IPS DF 6.9 (cell line): ENCODE measurements at places on chromosomes 2 and 18.

GRCh38 chr2:120764991-120765677, 29.5 kb downstream of the GLI2 start:
- no peak overlapping the region for H3K27ac ChIP-seq
- no peak for DNase-seq
- H3K27me3 ChIP-seq, result no peaks in the 10 kb centered on the region
- no peak overlapping the region for H3K4me3 ChIP-seq

DNA sequence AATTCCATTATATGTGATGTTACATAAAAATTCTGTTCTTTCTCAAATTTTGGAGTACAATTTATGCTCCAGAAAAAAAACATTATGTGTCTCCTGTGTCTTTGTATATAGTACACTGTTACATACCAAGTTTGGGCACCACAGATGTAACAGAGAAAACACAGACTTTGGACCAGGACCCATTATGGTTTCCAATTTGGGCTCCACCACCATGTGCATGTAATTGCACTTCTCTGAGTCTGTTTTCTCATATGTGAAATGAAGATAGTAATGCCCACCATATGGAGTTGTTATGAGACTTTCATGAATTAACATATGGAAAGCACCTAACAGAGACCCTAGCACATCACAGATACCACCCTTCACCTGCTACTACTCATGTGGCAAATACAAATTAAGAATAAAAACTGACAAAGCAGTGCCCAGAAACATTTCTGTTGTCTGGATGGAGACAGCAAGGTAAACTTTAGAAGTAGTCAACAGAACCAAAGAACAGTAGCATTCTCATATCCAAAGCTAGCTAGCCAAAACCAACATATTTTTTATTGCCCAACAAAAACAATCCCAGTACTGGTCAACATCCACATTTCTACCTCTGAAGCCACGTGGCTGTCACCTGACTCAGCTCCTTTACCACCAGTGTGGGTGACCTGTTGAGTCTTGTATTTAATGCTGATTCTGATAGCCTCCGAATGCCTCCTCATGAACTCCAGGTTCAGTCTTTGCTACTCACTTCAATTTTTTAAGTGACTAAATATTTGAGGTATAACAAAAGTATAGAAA, 42.9 kb downstream of the ANTXR1 start:
- no peak for DNase-seq
- H3K4me1 ChIP-seq, result no peaks in the 10 kb centered on the region
- no peaks in the 10 kb centered on the region for H3K27me3 ChIP-seq
- no peaks in the 10 kb centered on the region for H3K36me3 ChIP-seq
- H3K27ac ChIP-seq, result no peak overlapping the region

DNA sequence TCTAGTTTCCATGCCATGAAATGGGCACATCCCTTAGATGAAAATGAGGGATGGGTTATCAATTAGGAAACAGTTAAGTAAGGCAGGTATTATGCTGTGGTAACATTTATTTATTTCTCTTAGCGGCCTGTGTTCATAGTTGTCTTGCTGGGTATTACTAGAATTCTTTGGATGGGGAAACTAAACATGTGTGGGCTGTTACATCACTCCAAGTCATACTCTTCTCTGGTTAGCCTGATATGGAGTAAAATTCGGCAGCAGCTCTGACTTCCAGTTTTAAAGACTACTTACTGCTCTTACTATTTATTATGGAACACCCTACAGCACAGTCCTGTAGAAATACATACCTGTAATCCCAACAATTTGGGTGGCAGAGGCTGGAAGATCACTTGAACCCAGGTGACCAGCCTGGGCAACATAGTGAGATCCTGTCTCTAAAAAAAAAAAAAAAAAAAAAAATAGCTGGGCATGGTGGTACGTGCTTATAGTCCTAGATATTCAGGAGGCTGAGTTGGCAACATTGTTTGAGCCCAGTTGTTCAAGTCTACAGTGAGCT, 33.1 kb upstream of the RASGRP3 start:
- H3K36me3 ChIP-seq, result no peaks in the 10 kb centered on the region
- H3K27ac ChIP-seq, result no peak overlapping the region
- no peak for DNase-seq

DNA sequence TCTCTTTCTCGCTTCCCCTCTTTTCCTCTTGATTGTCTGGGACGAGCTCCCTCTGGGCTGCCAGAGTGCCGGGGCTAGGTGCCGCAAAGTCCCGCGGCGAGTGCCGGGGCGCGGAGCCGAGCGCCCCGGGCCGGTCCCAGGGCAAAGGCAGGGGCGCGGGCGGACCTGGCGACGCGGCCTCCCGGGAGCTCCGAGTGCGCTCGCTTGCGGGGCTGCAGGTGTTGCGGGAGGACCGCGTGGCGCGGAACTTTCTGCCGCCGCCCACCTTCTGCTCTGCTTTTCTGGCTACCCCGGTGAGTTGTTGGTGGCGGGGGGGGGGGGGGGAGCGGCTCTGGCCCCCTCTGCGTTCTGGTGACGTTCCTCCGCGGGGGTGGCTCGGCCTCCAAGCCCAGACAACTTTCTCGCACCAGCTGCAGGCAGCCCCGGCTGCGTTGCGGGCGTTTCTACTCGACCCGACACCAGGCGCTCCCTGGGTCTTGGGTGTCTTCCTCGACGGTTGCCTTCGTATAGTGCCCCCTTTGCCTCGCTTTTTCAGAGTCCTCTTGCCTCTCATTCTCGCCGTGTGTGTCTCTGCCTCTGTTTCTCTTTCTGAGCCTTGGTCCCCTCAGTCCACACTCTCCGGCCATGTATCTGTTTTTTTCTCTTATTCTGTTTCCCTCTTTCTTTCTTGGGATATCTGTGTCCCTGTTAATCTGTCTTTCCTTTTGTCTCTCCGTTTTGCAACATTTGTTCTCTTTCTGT, 759 bp downstream of the GALNT13 start:
- H3K4me3 ChIP-seq, result peak overlapping the region; percentile 60; the same call in 1 of the 2 replicates
- no peak for DNase-seq
- peaks cover 13% of the 10 kb centered on the region for H3K27me3 ChIP-seq
- no peak overlapping the region for H3K27ac ChIP-seq
- H3K36me3 ChIP-seq, result no peaks in the 10 kb centered on the region

- DNase-seq, result no peak
- no peaks in the 10 kb centered on the region for H3K36me3 ChIP-seq
- no peaks in the 10 kb centered on the region for H3K27me3 ChIP-seq
- no peak overlapping the region for H3K27ac ChIP-seq
- no peak overlapping the region for H3K4me3 ChIP-seq
These were observed 463.0 kb downstream of the FBXO15 start for GRCh38 chr18:73684647-73685046.

GRCh38 chr2:2938481-2938880, 439.1 kb downstream of the EIPR1 start:
- no peaks in the 10 kb centered on the region for H3K4me1 ChIP-seq
- DNase-seq, result no peak

DNA sequence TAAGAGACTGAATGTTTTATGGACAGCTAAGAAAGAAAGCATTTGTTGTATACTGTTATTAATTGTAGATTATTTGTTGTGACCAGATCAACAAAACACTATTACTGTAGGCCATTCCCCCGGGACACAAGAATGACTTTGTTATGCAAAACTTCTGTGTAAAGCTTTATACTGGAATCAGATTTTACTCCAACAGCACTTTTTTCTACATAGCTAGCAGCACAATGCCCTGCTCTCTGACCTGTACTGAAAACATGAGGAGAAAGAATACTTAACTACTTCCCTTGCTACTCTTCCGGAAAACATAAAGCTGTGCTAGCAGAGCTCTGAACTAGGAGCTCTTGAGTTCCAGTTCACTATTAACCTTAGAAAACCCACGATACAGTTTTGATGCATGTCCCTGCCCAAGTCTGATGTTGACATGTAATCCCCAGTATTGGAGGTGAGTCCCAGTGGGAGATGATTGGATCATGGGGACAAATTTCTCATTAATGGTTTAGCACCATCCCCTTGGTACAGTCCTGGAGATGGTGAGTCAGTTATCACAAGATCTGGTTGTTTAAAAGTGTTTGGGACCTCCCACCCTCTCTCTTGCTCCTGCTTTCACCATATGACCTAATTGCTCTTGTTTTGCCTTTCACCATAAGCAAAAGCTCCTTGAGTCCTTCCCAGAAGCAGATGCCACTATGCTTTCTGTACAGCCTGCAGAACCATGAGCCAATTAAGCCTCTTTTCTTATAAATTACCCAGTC, 601.1 kb upstream of the PIK3C3 start:
- no peak for DNase-seq
- H3K36me3 ChIP-seq, result no peaks in the 10 kb centered on the region
- H3K4me1 ChIP-seq, result no peaks in the 10 kb centered on the region
- no peaks in the 10 kb centered on the region for H3K27me3 ChIP-seq
- H3K27ac ChIP-seq, result no peak overlapping the region
- no peak overlapping the region for H3K4me3 ChIP-seq

DNA sequence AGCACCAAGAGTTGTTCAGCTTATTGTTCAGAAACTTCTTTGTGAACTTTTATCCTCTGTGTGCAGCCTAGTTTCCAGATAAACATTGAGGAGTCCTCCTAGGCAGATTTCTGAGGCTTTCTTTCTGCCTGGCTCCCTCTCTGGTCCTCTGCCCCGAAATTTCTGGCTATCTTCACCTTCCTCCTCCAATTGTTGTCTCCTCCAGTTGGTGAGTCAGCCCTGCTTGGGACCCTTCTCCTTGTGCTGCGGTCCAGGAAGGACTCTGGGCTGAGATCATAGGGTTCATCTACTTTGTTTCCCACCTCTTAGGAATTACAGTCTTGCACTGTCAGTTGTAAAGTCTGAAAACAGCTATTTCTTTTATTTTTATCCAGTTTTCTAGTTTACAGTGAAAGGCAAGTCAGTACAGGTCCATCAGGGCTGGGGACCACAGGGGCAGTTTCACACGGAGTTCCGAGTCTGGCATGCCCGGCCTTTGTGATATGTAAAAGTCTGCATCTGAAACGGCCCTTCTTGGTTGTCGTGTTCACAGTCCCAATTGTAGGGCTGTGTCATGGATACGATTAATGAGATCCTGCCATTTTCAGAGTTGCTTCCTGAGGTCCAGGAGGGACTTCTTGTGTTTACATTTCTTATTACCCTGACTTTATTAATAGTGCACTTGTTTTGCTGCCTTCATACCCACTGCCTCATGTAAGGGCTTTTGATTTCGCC, 100.8 kb downstream of the SMC6 start:
- H3K4me1 ChIP-seq, result no peaks in the 10 kb centered on the region
- H3K4me3 ChIP-seq, result no peak overlapping the region
- DNase-seq, result no peak

GRCh38 chr2:8027387-8027786, 654.5 kb upstream of the ID2 start:
- H3K27me3 ChIP-seq, result no peaks in the 10 kb centered on the region
- H3K4me1 ChIP-seq, result no peaks in the 10 kb centered on the region
- no peaks in the 10 kb centered on the region for H3K36me3 ChIP-seq
- DNase-seq, result no peak

- no peak overlapping the region for H3K27ac ChIP-seq
- H3K27me3 ChIP-seq, result no peaks in the 10 kb centered on the region
- DNase-seq, result no peak
- no peaks in the 10 kb centered on the region for H3K36me3 ChIP-seq
- H3K4me1 ChIP-seq, result peaks cover 2% of the 10 kb centered on the region; the same call in 1 of the 2 replicates
These were observed 131.5 kb downstream of the ZNF516 start for GRCh38 chr18:76363436-76364120.

DNA sequence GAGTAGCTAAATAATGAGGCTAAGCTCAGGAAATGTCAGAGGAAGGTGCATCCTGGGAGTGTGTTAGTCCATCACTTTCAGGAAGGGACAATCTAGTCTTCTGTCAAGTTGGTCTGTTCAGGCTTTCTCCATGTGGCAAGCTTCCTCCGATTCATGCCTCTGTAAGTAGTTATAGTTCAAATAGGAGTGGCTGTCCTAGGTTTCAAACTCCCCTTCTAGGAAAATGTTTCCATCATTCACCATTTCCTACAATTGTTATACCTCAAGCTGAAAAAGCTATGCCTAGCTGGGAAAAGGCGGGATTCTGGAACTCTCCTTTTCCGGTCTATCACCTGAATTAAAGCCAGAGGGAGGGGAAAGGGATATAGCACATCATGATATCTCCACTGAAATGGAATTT, 287.7 kb upstream of the ZSWIM2 start:
- no peak for DNase-seq
- H3K36me3 ChIP-seq, result no peaks in the 10 kb centered on the region

DNA sequence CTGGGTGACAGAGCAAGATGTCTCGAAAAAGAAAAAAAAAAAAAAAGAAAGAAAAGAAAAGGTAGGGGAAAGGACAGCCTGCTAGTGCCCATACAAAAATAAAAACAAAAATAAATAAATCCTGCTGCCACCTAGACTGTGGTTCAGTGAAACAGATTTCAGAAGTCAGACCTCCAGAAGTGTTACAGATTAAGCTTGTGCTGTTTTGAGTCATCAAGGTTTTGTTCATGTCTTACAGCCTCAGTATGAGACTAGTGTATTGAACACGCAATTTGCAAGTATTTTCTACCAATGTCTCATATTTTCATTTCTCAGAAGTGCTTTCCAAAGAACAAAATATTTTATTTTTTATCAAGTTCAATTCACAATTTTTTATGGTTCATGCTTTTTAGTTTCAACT, 720.4 kb upstream of the GYPC start:
- H3K4me1 ChIP-seq, result no peaks in the 10 kb centered on the region
- H3K36me3 ChIP-seq, result no peaks in the 10 kb centered on the region
- H3K27me3 ChIP-seq, result no peaks in the 10 kb centered on the region
- no peak for DNase-seq
- H3K27ac ChIP-seq, result no peak overlapping the region

GRCh38 chr2:28435814-28436351, 43.2 kb downstream of the FOSL2 start:
- no peak overlapping the region for H3K27ac ChIP-seq
- H3K36me3 ChIP-seq, result no peaks in the 10 kb centered on the region
- DNase-seq, result no peak
- H3K4me3 ChIP-seq, result no peak overlapping the region

- H3K4me3 ChIP-seq, result no peak overlapping the region; the same call in 1 of the 2 replicates
- H3K27ac ChIP-seq, result no peak overlapping the region
- peak; percentile 87 for DNase-seq
- H3K4me1 ChIP-seq, result peaks cover 6% of the 10 kb centered on the region
These were observed 65.1 kb downstream of the MRPS9 start for GRCh38 chr2:105102963-105103421.

GRCh38 chr2:66228128-66228547, 206.8 kb upstream of the MEIS1 start:
- no peaks in the 10 kb centered on the region for H3K36me3 ChIP-seq
- no peaks in the 10 kb centered on the region for H3K4me1 ChIP-seq
- no peak overlapping the region for H3K27ac ChIP-seq
- H3K27me3 ChIP-seq, result no peaks in the 10 kb centered on the region
- H3K4me3 ChIP-seq, result no peak overlapping the region
- no peak for DNase-seq

DNA sequence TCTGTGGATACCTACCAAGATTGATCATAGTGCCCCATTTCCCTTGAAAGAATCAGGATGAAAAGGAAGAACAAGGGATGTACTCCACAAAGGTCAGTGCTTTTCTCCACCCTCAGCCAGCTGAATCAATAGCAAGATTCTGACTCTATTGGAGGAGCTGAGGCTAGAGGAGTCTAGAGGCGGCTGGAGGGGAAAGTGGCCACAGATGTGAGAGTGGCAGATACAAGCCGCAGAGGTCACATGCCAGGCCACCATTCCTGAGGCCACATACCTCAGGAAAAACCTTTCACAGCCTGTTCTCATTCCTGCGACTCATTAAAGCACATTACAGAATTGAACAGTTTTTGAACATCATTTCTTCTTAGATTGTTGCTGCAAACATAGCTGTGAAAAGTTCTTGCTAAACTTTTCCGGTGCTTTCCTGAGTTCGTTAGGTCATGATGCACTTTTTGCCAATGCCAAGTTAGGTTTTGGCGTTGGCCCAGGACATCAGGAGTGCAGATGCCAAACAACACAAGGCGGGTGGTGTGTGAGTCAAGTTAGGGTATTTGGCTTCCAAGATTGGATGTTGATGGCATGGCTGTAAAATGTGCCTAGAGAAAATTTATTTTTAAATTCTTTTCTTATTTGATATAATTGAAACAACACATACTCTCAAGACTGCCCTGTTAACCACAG, 160.7 kb upstream of the SP5 start:
- H3K36me3 ChIP-seq, result no peaks in the 10 kb centered on the region
- H3K27me3 ChIP-seq, result no peaks in the 10 kb centered on the region
- no peak overlapping the region for H3K4me3 ChIP-seq
